NCI-H187 (cell line): ENCODE measurements at places on chromosomes 6 and 20.

DNA sequence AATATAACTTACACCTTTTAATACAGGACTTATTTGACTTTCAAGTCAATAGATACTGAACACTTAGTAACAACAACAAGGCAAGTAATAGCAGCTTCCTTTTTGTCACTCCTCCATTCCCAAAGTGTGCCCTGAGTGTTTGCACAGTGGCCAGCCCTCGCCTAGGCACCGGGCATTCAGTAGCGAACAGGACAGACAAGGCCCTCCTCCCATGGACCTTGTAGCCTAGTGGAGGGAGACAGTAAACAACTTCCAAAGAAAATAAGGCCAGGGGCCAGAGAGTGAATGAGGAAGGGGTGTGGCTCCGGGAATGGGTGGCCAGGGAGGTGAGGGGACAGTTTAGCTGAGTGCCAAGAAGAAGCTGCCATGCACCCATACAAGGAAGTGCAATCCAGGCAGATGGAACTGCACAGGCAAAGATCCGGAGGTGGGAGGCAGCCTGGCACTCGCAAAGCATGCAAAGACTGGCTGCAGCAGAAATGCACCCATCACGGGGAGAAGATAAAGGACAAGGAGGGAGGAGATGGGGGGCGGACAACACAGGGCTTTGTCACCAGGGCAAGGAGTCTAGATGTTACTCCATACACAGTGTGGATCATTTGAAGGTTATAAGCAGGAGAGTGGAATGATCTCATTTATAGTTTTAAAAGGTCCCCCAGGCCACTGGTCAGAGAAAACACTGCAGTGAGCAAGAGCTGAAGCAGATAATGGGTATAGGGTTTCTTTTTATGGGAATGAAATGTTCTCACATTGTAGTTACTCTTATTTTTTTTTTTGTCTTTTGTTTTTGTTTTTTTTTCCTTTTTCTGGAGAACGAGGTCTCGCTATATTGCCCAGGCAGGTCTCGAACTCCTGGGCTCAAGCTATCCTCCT is 32.2 kb downstream of the ATP9A start:
- DNase-seq: no peak

GRCh38 chr20:53493311-53493857 is 100.3 kb downstream of the ZNF217 start:
- no peak for DNase-seq

DNA sequence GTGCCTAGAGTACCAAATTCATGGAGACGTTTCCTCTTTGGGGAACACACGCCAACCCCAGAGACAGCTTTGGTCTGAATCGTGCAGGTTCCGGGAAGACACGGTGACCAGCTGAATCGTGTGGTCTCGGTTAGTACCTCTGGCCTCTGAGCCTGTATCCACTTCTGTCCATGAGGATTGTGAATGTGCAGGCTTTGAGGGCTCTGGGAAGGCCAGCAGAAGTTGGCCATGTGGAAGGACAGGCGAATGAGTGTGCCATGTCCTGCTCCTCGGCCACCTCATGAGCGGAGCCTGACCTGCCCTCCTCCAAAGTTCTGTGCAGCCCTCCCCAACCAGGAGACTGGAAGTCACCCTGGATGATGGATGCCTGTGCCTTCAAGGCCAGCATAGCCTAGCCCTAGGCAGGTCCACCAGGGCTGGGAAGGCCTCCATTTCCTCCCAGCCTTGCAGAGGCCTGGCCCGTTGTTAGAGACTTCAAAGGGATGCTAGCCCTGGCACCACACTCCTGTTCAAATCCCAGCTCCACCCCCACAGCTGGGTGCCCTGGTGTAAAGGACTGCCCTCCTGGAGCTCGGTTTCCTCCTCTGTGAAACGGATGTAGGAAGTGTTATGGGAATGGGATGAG is 1.7 kb upstream of the TMEM74B start:
- no peak for DNase-seq

DNA sequence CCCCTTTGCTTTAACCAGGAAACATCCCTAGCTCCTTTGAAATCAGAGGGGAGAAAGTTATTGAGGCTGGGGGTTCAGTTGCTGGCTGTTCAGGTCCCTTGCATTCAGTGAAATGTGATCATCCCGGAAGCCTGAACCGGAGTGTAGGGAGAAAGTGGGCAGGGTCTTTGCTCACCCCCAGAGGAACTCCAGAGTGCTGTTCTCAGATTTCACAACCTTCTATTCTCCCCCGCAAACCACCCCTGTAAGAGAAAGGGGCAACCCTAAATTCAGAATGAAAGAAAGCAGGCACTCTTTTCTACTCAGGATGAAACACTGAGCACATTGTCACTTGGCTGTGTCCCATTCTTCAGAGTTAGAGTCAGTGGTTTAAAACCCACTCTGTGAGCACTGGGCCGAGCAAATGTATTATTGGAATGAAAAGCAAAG is 139.8 kb downstream of the KHDC1L start:
- no peak for DNase-seq

DNA sequence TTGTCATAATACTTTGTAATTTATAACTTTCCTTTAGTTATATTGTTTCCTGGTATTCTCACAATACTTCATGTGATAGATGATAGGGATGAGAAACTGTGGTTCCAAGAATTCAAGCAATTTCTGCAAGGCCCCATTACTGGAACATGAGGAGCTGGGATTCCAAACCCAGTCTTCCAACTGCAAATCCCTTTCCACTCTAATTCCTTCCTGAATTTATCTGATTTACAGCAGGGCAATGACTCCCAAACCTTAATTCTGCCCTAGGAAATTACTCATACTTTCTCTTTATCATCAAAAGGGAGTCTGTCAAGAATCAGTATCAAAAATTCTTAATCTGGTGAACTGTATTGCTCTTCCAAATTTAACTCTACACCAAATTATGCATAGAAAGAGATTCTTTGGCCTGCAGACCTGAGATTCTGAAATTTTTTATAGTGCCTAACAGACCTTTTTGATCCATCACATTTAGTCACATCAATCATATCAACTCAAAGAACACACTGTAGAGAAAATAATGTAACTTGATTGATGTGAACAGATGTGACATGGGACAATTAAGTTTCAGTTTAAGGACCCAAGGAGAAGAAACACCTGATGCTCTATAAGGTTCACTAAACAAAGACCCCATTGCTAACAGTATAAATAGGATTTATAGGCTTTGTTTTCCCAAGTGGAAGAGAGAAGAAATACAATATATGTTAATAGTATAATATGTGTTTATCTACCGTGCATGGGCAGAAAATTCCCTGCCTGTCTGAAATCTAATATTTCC is 41.5 kb upstream of the GJA1 start:
- no peak for DNase-seq
